ENCODE measurements at places on chromosomes 12 and 14.

DNA sequence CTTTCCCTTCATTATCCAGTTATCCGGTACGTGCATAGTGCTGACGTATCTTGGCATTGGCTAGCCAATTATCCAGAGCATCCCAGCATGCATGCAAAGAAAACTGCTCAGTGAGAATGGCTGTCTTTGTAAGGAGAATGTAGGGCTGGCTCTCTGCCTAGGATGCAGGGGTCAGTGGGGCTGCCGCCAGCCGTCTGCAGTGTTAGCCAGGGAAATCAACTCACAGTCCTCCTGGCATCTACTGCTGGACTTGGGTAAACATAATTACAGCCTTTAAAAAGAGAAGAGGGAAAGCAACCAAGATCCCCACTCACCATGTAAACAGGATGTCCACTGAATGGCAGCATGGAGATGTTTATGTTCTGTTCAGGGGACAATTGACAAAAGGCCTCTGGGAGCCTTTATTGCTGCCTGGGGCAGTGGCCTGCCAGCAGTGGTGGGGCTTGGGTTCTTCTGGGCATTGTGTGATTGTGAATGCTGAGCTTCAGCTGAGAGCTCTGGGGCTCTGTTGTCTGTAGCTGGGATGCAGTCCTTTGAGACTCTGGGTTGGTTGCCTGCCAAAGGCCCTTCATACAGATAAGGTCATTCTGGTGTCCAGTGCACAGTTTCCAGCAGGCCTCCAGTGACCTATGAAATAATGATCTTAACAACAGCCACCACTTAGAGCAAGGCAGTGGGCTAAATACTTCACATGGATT is 121.8 kb downstream of the TBC1D30 start:
- no peak for DNase-seq

DNA sequence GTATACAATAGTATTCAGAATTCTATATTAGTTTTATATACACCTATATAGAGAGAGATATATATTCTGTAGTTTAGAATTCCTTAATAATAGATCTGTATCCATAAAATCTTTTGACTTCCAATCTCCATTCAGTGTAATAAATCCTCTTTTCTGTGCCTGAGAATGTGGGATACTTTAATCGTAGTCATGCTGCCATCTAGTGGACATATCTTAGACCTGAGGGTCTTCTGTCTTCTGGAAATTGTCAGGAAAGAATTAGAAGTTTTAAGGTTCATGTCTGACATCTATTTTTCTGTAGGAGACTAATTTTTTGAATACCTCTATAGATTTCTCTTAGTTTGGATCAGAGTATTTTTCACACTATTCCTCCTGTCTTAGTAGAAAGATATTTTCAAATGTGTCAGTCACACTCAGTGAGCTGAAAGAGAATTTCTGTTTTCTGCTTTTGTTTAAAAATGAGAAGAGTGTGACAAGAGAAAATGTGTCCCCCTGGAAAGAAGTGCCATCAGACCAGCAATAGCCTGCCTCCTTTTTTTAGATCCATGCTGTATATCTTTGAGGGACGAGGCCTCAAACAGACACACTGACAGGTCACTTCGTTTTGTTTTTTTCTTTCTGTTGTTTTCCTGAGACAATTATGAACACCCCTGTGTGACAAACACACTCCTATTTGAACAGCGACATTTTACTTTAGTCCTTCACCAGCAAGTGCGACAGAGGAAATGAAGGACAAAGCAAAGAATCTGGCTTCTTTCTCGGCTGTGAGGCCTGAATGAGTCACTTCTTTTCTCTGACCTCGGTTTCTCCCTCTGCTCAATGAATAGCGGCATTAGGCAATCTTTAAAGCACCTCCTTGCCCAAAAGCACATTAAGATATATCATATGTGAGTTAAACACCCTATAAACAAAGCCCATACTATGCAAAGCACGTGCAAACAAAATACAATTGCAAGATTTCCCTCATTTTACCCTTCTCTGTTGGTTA is 96.3 kb downstream of the GALC start:
- peak; percentile 24 for DNase-seq

- DNase-seq: no peak
These were observed 52.9 kb downstream of the MYF5 start for GRCh38 chr12:80769553-80770140.

- DNase-seq: no peak
These were observed 36.1 kb upstream of the CCDC88C start for GRCh38 chr14:91453744-91454143.

- DNase-seq: no peak
These were observed 12.1 kb downstream of the SPTSSA start for GRCh38 chr14:34449819-34450541.

DNA sequence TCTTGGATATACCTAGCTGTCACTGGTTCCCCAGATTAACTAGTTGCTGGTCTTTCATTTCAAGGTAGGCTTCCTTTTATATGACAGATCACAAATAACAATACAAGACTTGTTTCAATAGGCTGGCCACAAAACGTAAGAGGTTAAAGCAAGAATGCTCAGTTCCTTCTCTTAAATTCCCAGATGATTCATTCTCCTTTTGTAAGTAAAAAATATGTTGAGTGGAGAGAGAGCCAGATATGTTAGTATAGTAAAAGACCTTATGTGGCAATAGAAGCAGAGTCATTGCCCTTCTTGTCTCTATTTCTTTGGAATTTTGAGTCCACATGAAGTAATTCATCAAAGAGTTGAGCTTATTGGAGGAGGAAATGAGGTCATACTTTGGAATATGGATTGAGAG is 939.0 kb upstream of the ATXN7L3B start:
- DNase-seq: no peak

GRCh38 chr12:89833337-89834252 is 125.0 kb upstream of the ATP2B1 start:
- DNase-seq: no peak

- no peak for DNase-seq
These were observed 18.9 kb downstream of the TMEM63C start for GRCh38 chr14:77200406-77200985.

GRCh38 chr12:26473291-26473690 is 277.9 kb downstream of the SSPN start:
- no peak for DNase-seq

GRCh38 chr12:104384141-104384880 is 72.4 kb upstream of the CHST11 start:
- DNase-seq: no peak

DNA sequence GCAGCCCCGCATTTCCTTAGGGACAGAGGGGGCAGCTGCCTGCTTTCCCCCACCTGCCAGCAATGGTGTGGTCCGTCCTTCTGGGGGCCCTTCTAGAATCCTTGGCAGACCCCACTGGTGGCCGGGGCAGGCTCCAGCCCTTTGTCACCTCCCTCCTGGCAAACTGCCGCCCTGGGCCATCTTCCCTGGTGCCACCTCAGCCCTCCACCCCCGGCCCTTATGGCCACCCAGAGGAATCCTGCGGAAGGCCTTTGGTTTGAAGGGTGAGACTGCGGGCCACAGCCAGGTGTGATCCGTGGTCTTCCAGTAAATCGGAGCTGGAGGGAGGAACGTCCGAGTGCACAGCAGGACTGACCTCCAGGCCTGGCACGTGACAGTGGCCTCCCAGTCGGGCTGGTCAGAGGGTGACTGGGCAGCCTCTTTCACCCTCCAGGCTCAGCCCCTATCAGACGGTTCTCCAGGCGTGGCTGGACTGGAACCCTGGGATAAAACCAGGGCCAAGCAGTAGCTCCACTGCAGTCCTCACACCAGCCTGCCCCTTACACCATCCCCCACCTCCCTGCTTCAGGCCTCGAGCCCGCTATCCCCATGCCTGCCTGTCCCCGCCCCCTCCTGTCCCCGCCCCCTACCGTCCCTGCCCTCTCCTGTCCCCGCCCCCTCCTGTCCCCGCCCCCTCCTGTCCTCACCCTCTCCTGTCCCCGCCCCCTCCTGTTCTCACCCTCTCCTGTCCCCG is 12.4 kb downstream of the FBRSL1 start:
- DNase-seq: no peak

- no peak for DNase-seq
These were observed 103.3 kb downstream of the NUAK1 start for GRCh38 chr12:106035421-106035820.

GRCh38 chr14:24857277-24857676 is 192.7 kb downstream of the STXBP6 start:
- no peak for DNase-seq

GRCh38 chr12:34339922-34340321 is 317.6 kb downstream of the ALG10 start:
- DNase-seq: no peak

DNA sequence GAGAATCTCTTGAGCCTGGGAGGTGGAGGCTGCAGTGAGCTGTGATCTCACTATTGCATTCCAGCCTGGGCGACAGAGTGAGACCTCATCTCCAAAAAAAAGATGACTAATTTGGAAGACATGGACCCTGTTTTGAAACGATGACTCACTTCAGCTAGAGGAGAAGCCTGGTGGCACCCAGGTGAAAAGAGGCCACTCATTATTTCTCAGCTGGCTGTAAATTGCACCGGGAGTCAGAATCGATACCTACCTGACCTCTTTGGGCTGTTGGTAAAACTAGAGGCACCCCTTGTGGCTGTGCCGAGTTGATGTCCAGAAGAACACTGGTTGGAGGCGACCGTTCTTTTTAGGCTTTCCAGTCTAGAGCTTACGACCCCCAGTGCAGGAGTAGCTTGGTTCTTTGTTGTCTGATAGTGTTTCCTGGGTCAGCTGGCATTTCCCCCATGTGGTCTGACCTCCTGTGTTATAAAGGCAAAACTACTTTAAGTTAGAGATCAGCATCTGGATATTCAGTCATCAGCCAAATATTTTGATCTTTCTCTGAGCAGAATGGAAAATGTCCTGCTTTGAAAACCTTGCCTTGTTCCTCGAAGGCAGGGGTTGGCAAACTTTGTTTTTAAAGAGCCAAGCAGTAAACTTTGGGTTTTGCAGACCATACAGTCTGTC is 93.2 kb downstream of the CHST11 start:
- DNase-seq: peak; percentile 12

DNA sequence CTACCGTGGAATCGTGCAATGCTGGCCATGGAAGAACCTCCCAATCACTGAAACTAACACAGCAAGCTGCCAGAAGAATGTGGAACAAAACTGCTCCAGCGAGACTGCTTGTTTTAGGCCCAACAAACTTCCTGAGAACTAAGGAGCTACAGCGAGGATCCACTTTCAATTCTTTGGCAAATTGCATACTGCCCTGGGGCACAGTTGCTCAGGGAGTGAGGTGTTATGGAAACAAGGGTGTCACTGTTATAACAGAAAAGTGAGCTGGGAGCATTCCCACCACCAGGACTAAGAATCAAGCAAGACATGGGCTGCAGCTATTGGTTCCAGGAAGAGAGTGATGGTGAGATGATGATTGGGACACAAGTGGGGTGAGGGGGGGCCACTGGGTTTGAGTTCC is 1606.1 kb upstream of the FLRT2 start:
- DNase-seq: no peak

DNA sequence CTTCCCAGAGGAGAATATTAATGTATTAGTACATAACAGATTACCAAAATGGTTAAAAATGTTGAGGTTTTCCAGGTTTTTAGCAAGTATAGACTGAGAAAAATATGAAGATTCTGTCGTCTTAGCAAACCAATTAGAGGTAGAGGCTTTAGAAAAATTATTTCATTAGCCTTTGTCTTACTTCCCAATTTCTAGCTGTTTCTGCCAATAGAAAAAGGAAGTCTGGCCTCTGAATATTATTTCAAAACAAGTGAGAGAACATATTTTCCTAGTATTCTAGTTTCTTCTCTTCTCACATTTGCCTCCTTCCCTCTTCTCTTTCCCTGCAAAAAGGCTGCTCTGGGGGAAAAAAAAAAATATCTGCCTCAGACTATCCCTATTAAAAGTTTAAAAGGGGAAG is 16.4 kb downstream of the IPO8 start:
- no peak for DNase-seq

- peak; percentile 26 for DNase-seq
These were observed 1.7 kb upstream of the ANKRD33 start for GRCh38 chr12:51886021-51886710.

- DNase-seq: no peak
These were observed 2.8 kb upstream of the CLEC9A start for GRCh38 chr12:10027721-10028120.

DNA sequence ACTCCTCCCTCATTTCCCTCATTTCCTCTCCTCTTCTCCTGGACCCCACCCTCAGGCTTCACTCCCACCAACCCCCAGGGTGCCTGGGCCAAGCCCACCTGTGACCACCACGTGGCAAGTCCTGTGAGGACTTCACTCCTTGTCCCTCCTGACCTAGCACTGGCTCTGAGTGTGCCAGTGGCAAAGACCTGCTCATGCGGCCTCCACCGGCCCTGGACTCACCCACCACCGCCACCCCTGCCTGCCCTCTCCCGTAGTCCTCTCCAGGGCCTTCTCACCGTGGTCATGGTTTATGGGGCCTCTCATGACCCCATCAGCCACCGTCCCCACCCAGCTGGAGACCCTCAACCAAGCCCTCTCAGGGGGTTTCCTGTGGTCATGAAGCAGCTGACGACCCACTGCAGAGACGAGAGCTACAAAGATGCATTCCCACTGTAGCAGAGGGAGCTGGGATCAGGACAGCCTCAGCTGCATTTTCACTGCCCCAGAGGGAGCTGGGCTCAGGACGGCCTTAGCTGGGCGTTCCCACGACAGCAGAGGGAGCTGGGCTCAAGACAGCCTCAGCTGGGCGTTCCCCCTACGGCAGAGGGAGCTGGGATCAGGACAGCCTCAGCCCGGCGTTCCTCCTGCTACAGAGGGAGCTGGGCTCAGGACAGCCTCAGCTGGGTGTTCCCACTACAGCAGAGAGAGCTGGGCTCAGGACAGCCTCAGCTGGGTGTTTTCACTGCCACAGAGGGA is 3.2 kb upstream of the C14orf180 start:
- DNase-seq: no peak

- no peak for DNase-seq
These were observed 33.4 kb downstream of the KITLG start for GRCh38 chr12:88546853-88547252.

DNA sequence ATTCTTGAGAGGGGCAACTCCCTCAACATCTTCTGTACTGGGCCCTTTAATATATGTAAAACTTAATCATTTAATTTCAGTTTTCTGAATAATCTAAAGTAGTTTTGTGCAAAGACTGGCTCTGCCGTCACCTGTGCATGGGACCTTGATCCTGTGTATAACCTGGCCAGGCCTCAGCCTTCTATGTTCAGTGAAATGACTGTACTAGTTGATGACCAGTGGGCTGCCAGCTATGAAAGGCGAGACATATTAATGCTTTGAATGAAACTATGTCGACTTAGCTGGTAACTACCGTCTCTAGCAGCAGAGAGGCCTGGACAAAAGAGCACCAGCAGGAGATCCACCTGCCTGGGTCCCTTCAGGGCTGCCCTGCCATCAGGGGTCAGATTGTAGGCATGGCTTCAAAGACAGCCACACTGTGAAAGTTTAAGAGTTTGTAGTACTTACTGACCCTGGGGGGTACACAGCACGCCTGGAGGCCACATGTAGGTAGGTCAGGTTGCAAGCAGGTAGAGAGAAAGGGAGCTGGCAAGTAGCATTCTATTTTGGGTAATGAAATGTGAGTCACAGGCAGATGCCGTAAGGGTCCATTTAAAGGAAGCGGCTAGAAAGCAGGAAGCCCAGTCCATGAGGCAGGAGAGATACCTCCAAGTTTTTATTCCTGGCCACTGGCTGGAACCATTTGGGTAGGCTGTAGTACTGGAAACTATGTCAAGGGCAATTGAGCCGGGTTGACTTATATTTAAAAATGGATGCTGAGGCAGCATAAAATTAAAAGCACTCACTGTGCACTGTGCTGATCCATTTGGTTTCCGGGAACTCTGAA is 77.2 kb downstream of the BHLHE41 start:
- no peak for DNase-seq
